ENCODE measurements at places on chromosomes 7 and 10.

- no peak for DNase-seq
Observed at GRCh38 chr7:87510411-87510875, 35.0 kb upstream of the ABCB4 start.

GRCh38 chr7:143516981-143517380 lies 39.3 kb downstream of the TAS2R41 start:
- no peak for DNase-seq

DNA sequence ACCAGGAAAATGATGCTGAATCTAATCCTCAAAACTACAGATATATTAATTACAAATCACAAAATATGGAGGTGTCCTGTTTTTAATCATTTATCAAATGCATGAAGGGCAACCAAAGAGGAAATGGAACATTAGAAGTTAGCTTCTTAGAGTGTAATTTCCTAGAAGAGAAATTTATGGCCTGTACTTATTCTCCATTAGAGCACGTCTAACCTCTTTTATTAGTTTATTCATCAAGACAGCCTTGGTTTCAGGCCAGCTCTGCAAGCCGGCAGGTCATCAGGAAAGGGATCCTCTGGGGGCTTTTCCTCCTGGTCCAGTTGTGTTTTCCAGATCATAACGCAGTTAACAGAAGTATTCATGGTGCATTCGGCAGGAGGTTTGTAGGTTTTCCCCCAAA lies 517.6 kb downstream of the KCNMA1 start:
- no peak for DNase-seq

- no peak for DNase-seq
Observed at GRCh38 chr7:30446266-30446665, 32.3 kb downstream of the NOD1 start.

DNA sequence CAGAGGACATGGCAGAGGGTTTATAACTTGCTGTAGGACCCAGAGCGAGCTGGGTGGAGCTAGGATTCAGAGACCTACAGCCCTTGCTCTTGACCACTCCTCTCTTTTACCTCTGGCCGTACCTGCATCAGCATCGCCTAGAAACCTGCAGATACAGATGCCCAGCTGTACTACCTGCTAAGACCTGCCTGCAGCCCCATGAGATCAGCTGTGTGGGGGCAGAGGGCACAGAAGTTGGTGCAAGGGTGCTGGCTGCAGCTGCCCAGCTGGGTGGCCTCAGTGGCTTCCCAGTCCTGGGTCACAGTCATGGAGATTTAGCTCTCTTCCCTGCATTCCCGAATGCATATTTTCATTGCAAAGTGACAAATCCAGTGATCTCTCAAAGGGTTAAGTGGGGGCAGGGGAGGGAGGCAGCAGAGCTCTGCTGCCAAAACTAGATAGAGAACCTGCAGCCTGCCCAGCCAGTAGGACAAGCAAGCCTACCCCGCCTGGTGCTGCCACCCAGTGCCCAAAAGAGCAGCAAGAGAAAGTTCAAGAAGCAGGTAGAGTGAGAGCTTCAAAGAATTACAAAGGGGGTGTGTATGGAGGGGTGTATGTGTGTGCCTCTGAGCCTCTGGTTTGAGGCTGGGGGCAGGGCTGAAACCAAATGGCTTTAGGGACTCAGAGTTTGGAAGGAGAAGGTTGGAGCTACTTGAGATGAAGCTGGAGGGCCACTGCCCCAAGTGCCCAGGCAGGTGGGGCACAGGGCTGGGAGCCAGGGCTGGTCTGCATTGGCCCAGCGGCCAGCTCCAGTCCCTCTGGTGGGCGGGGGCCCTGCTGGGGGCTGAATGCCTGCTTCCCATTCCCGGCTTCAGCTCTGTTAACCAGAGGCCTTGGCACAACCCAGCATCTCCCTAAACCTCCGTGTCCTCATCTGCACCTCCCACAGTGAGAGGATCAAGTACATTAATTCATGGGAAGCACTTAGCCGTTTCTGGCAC lies 6.9 kb downstream of the FAM241B start:
- DNase-seq: no peak

DNA sequence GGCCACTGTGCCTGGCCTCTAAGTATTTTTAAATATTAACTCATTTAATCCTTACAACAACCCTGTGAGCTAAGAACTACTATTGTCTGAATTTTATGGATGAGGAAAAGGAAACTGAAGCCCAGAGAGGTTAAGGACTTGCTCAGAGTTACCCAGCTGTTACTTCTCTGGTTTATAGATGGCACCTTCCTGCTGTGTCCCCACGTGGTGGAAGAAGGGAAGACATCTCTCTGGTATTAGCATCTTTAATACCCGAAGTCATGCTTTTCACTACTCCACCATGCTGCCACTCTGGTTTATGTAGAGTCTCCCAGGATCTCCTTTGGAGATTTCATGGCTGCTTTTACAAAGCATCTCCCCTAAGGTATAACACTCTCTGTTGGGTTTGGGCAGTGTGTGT lies 105.5 kb upstream of the MKLN1 start:
- DNase-seq: no peak

GRCh38 chr10:17229016-17229716 lies 1.1 kb downstream of the VIM start:
- DNase-seq: peak; percentile 72

- DNase-seq: no peak
Observed at GRCh38 chr10:73946253-73947145, 35.6 kb downstream of the PLAU start.

GRCh38 chr7:45924283-45924682 lies 3.2 kb upstream of the IGFBP3 start:
- DNase-seq: no peak

DNA sequence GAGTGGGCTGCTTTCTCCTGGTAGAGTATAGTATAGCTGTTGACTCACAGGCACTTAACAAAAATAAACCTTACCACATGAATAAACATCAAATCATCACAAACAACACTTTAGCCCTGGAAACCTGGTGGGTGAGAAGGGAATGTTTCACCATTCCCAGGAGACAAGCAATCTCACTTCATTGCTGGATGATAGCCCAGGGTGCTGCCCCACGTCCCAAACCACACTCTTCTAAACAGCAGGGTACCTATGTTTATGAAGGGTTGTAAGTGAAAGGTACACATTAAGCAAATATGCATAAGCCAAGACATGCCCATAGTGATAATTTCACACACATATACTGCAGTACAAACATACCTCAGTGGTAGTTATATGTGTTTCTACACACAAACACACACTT lies 276.2 kb downstream of the FGFR2 start:
- DNase-seq: no peak

GRCh38 chr7:96728139-96728538 lies 18.5 kb upstream of the SEM1 start:
- no peak for DNase-seq

GRCh38 chr7:53111031-53111430 lies 75.6 kb downstream of the POM121L12 start:
- DNase-seq: no peak

- DNase-seq: no peak
Observed at GRCh38 chr7:142391191-142391992, 133.5 kb upstream of the PRSS58 start.

DNA sequence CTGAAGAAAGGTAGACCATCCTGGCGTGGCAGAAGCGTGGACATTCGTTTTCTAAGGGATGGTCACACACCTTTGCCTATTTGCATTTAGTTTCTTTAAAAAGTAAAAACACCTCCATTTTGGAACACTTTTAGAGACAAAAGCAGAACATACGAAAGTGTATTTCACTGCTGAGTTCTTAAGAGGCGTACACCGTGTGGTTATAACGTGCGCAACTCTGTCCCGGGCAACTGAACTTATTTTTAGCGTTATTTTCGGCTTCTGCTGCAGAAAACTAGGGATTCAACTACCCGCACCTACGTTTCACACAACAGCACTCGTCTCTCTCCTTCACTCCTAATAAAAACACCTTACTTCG lies 557 bp upstream of the LSM8 start:
- no peak for DNase-seq

DNA sequence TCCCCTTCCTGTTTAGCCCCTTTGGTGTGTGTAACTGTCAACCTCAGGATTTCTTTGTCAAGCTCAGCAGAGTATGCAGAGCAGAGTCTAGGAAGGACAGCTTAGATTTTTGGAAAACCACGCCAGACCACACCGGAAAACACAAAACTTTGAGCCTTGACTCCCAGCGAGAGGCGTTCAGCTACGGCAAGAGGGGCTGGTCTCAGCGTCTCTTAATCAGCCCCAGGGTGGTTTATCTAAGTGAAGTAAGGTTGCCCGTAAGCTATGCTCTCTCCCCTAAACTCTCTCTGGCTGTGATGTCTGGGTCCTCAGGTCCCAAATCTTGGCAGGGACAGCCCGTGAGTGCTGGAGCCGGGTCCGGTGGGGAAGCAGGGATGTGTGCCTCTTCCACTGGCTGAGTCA lies 230.9 kb downstream of the KLF6 start:
- DNase-seq: no peak

DNA sequence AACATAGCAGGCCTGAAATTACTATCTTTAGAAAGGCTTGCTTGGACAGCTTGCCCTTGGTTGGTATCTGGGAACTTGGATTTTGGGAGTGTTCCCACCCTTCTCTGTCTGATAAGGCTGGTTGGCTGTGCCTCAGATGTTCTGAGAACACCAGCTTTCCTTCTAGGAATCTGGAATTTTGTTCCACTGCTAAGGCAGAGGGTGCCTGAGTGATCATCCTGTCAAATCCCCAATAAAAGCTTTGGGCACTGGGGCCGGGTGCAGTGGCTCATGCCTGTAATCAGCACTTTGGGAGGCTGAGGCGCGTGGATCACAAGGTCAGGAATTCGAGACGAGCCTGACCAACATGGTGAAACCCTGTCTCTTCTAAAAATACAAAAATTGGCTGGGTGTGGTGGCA lies 5.0 kb downstream of the TRUB1 start:
- no peak for DNase-seq

GRCh38 chr7:115721293-115722217 lies 309.0 kb downstream of the TFEC start:
- no peak for DNase-seq

GRCh38 chr7:116626886-116627285 lies 45.1 kb upstream of the MET start:
- DNase-seq: no peak

DNA sequence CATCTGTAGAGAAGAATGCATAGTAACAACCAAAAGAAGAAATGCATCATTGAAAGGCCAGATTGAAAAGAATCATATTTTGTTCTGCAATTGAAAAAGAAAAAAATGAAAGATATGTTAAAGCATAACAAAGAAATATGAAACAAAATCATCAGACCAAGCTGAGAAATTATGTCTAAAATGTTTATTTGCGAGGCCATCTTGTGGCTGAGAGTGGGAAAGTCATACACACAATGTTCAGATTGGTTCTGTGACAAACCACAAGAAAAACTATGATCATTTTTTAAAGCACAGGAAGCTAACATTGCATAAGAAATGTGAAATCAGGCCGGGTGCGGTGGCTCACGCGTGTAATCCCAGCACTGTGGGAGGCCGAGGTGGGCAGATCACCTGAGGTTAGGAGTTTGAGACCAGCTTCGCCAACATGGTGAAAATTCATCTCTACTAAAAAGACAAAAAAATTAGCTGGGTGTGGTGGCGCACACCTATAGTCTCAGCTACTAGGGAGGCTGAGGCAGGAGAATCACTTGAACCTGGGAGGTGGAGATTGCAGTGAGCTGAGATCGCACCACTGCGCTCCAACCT lies 36.6 kb downstream of the ABCB5 start:
- no peak for DNase-seq

GRCh38 chr7:69545175-69545574 lies 53.1 kb upstream of the AUTS2 start:
- no peak for DNase-seq

DNA sequence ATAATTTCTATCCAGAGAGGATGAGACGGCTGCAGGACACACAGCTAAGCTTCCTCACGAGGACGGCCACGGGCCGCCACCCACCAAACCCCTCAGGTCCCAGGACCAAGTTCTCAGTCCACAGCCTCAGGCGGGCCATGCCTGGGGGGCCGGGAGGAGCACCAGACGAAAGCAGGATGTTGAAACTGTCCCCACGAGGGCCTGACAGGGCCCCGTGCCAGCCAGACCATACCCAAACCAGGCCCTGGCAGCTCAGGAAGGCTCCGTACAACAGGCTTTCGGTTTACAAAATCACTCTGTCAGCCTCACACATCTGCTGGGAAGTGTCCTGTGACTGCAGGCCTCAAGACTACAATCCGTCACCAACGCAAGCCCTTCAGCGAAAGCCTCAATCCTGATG lies 14.5 kb downstream of the TUBGCP2 start:
- DNase-seq: no peak

DNA sequence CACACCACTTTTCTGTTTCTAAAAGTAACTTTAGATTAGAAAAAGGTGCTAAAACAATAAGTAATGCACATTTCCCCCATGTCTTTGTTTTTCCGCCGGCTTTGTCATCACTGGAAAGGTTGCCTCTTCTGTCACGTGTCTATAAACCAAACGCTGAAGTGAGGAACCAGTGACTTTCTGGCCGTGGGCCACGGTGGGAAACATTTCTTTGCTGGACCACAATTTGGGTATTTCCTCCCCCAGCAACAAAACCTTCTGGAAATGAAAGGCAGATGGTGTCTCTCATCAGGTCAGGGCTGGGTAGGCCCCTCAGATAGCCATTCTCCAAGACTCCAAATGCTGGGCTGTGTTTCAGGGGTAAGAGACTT lies 174.5 kb downstream of the SH3PXD2A start:
- DNase-seq: no peak

DNA sequence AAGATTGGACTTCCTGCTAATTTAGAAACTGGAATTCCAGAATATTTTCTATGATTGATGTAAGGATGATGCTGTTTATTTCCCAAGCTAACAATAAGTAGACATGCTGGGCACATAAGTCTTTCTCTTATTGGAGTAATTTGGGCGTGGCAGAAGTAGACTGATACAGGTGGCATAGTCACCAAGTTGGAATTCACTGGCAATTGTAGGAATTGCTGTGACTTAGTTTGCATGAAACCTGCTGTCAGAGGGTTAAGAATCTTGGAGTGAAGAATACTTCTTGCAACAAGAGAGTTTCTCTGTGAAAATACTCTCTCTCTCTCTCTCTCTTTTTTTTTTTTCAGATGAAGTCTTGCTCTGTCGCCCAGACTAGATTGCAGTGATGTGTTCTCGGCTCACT lies 569.7 kb downstream of the REEP3 start:
- no peak for DNase-seq

DNA sequence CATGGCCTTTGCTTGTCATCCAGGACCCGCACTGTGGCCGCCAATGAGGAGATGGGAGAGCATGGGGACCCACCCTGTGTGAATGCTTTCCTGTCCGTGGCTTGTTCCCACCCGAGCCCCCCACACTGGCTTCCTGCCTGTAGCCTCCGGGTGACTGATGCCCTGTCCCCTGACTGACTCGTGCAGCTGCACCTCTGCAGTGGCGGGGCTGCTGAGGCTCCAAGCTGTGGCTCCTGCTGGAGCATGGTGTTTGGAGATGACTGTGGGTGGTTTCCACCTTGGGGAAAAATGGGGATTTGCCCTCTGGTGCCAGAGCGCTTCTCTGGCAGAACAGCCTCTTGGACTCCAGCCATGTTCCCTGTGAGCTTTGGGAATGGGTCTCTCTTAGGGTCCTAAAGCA lies 2.1 kb downstream of the CAMK1D start:
- no peak for DNase-seq

DNA sequence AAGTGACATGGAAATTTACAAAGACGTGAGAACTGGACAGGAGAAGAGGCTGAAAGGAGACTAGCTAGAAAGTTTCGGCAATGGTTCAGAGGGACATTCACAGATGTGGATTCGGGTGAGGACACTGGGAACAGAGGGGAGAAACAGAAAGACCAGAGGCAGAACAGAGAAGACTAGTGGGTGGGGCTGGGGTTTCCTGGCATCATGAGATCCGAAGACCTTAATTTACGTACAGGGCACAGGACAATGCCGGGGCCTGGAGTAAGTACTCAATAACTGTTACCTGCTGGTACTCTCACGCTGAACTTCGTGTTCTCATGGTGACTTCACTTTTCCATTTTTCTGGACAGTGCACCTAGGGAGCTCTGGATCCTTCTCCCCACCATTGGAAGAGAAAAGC lies 53.5 kb downstream of the VOPP1 start:
- no peak for DNase-seq
